Fibroblast of skin of left biceps (primary cell): ENCODE measurements at places on chromosomes 4 and X.

- DNase-seq: no peak
Observed at GRCh38 chr4:152848508-152848907, 68.8 kb downstream of the ARFIP1 start.

DNA sequence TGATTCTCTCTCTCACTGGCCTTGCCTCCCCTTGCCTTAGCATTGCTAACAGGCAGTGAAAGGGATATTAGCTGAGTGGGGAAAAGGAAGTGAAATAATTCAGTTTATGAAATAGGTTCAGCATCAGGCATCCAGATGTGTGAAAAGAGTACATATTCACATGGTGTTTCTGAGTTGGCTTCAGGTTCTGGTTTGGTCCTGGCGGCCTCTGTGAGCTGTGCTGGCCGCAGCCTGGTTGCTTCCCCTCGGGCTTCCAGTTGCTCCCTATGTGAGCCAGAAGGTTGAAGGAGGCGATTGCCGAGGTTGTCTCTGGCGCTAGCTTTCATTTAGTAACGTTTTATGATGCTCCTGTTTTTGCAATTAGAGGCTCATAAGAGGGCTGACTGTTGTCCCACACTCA is 99.1 kb upstream of the TLR2 start:
- DNase-seq: no peak

DNA sequence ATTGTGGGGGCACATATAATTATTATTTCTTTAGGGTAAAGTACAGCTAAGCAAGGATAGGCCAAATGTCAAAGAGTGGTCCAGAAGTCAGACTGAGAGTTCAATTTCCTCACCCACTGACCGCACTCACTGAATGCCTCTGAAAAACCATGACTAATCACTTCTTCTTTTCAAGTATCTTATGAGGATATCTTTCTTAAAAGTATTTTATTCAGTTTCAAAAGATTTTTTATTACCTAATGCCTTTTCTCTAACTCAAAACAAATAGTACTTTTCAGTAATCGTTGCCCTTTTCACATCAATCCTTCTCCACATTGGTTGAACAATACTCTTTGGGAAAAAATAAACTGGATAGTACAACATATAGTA is 61.7 kb upstream of the CAMK2D start:
- DNase-seq: no peak

DNA sequence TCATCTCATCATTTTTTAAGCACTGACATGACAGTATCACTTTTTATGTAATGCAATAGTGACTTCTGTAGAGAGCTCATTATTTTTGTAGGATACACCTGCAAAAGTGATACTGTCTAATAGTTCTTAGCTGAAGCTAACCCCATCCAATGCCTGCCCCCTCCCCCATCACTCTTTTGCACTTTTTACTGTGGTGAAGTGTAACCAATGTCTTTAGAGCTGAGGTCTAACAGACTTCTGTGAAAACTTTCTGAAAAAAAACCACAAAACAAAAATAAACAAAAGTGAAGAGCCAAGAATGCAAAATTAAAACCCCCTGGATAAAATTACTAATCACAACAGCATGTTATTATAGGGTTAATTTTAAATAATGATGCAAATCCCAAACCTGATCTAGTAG is 301.1 kb downstream of the ANK2 start:
- DNase-seq: no peak

GRCh38 chrX:134482371-134482770 is 22.4 kb downstream of the HPRT1 start:
- DNase-seq: no peak

DNA sequence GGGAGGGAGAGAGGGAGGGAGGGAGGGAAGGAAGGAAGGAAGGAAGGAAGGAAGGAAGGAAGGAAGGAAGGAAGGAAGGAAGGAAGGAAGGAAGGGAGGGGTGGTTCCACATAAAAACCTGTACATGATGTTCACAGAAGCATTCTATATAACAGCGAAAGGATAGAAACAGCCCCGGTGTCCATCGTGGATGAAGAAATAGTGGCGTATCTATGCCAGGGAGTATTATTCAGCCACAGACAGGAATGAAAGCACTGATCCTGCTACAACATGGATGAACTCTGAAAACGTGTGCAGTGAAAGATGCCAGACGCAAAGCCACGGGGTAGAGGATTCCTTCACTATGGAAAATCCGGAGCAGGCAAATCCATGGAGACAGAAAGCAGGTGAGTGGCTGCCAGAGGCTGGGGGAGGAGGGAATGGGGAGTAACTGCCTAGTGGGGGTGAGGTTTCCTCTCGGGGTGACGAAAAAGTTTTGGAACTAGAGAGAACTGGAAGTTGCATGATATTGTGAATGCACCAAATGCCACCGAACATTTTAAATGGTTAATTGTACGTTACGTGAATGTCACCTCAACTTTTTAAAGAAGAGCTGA is 92.2 kb downstream of the ABLIM2 start:
- no peak for DNase-seq
